ENCODE measurements at places on chromosomes 6 and 20.

DNA sequence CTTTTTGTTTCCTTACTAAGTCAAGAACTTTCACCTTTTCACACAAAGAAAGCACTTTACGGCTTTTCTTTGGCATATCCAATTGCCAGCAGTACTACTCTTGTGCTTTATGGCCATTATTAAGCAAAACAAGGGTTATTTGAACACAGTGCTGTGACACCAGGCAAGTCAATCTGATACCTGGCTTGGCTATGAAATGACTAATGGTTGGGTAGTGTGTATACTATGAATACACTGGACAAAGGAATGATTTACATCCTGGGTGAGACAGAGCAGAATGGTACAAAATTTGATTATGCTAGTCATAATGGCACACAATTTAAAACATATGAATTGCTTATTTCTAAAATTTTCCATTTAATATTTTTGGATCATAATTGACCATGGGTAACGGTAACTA lies 22.1 kb upstream of the ADGRF1 start:
- DNase-seq, result no peak

DNA sequence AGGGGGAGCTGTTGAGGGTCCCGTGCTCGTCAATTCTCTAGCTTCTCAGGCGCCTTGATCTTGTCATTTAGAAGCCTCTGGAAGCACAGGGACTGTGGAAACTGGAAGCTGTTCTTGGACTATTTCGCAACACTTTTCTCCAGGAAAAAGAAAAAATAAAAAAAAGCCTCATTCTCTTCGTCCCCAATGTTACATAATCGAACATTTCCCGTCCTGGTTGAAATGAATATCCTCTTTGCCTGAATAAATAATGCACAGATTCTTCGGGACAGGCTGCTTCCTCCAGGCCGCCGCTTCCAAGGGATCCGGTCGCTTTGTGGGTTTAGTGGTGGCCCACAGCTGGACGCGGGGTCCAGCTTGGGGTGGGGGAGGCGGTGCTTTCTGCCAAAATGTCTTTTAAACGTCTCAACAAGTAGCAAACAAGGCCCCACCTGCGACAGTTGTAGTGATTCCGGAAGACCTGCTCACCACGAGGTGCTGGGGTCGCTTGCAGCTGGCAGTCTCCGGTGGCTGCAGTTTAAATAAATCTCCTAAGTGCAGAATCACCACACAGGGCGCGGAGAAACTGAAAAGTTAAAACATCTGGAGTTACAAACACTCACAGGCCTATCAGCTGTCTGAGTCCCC lies 125.9 kb upstream of the ESR1 start:
- DNase-seq, result no peak

GRCh38 chr6:159098636-159099106 lies 53.9 kb upstream of the TAGAP start:
- no peak for DNase-seq

GRCh38 chr6:80217794-80218193 lies 111.3 kb downstream of the BCKDHB start:
- DNase-seq, result no peak

DNA sequence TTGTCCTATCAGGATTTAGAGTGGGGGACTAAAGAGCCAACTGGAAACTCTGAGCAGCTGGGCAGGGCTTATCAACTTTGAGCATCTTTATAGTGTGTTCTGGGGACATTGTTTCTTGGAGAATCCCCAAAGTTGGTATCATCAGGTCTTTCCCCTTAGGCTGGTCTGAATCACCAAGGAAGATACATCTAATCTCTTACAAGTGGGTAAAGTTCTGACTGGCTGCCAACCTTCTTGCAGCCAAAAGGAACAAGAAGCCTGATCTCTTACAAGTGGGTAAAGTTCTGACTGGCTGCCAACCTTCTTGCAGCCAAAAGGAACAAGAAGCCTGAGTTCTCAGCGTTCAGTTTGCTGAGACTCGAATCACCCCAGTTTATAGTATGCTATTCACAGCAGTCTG lies 1.6 kb upstream of the MED23 start:
- DNase-seq, result no peak

DNA sequence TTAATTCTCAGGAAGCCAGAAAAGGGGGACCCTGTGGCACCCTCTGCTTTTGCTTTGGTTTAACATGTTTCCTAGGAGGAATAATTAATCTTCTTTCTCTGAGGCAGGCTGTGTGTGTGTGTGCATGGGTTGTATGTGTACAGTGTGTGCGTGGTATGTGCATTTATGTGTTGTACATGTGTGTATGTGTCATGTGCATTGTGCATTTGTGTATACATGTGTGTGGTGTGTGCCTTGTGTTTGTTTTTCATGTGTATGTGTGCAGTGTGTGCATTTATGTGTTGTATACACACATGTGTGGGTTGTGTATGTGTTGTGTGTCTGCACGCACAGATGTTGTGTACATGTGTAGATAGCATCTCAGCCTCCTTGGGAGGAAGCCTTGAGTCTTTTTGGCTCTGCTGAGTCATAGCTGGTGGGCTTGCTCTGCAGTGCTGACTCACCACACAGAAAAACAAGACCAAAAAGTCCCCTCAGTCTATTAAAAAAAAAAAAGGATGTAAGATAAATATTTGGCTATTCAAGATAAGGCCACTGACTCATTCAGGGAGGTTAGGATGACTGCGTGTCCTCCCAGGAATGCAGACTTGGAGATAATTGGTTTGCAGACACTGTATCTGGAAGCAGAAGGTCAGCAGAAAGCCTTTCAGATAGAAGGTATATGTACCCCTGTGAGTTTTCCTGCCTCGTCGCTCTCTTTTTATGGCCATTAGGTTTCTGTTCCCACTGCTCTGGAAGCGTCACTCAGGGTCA lies 58.6 kb downstream of the SYNJ2 start:
- peak; percentile 56 for DNase-seq
